ENCODE measurements at places on chromosomes 7 and 10.

DNA sequence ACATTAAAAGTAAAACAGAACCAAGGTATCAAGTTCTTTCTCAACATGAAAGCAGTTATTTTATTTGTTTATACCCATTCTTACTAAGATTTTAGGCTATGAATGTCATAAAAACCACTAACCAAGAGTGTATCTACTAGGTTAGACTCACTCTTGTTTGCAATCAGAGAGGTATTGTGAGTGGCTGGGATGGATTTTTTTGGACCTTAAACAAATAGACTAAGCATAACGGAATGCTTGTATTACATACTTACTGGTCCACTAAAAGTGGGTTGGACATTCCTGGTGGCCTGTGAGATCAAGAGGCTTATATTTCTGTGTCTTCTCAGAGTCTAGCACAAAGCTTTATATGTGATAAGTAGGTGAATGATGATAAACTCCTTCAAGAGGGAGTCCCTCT lies 32.6 kb upstream of the CBLL1 start:
- no peak for DNase-seq

DNA sequence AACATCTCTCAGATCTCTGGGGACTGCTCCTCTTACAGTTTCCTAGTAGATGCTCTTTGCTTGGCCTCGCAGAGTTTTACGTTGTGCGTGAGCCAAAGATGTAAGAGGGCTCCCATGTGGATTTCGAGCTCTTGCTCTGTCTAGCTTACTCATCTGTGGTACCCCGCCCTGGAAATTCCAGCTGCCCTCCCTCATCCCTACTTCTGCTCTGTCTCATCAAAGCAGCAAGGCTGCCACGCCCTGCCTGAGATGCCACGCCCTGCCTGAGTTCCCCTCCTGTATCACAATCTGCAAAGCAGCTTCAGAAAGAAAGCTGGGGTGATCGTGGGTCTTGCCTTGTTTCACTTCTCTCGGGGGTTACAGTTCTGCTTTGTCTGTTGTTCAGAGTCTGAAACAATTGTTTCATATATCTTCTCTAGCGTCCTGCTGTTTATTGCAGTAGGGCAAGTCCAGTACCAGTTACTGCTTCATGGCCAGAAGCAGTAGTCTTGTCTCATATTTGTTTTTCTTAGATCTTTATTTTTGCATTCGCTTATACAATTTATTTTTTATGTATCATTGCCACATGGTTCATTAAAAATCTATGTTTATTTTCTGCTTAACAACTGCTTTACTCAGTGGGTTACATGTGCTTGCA lies 36.1 kb upstream of the CCNY start:
- peak; percentile 21 for DNase-seq

- DNase-seq = peak; percentile 3
These were observed 190.1 kb downstream of the MLLT10 start for GRCh38 chr10:21724020-21724589.

GRCh38 chr10:23693925-23694324 lies 255.1 kb downstream of the OTUD1 start:
- no peak for DNase-seq

DNA sequence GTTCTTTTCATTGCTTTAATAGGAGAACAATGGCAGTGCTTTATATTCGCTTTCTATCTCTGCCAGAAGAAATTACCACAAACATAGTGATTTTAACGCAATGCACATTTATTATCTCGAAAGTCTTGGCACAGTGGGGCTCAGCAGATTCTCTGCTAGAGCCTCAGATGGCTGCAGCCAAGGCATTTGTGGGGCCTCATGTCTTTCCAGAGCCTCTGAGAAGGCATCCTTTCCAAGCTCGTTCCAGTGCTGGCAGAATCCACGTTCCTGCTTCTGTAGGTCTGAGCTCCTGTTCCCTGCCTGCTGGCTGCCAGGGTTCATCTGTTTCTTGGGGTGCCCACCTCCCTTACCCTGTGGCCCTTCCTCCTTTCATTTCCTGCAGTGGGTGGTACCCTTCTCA lies 60.2 kb downstream of the LRRC18 start:
- DNase-seq = no peak

GRCh38 chr10:48769706-48770435 lies 85.2 kb downstream of the WDFY4 start:
- DNase-seq = no peak

DNA sequence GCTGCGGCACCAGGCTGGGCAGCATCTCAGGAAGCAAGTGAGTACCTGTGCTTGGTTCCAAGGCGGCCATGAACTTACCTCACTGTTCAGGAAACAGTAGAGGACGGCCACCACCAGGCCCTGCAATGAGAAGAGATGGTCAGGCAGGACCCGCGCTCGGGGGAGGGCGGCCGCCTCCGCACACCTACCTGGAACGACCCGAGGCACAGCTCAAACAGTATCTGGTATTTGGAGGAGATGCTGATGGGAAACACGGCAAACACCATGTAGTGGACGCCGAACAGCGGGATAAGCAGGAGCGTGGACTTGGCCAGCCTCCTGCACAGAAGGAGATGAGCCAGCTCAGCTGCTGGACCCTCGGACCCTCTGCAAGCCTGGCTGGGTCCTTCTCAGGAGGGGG lies 112.9 kb downstream of the VIPR2 start:
- no peak for DNase-seq

- DNase-seq = peak; percentile 78
These were observed 9.9 kb downstream of the TTYH3 start for GRCh38 chr7:2641406-2642393.

GRCh38 chr7:137886746-137887145 lies 40.0 kb upstream of the DGKI start:
- DNase-seq = peak; percentile 47

DNA sequence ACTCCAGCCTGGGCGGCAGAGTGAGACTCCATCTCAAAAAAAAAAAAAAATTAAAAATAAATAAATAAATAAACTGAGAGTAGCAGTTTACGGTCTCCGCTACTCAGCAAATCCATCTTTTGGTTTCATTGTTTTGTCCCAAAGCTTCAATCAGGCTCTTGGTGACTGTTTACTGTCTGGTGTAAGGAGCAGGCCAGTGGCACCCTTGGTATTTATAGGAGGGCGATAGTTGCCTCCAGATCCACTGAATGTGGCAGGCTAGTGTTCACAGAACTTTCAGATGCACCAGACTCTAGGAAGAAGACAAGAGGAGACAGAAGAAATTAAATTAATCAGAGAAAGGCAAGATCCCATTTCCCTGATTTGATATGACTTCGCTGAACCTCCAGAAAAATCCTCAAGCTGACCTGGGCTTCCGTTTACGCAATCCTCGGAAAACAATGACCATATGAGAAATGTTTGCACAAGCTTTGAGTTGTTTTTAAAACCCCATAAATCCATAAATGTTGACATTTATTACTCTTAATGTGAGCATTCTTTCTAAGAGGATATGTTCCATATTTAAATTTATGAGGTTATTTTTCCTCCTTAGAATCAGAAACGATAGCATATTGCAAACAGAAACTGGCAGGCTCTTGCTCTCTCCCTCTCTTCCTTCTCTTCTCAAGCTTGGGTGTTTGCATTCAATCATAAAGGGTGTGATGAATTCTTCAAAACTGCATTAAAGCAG lies 7.1 kb upstream of the MUC3A start:
- no peak for DNase-seq

GRCh38 chr10:61804414-61804813 lies 97.1 kb upstream of the ARID5B start:
- no peak for DNase-seq

DNA sequence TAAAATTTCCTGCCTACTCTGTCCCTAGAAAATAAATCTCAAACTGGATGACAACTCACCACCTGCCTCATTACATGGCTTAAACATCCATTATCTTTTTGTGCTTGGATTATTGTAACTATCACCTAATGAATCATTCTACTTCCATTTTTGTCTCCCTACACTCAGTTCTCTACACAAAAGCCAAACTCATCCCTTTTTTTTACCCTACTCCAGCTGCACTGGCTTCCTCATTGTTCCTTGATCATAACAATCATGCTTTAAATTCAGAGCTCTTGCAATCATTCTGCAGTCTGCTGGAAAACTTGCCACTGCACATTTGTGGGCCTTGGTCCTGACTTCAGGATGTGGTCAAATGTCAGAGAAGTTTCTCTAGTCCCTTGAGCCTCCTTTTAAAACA lies 280.0 kb downstream of the DGKB start:
- DNase-seq = no peak

DNA sequence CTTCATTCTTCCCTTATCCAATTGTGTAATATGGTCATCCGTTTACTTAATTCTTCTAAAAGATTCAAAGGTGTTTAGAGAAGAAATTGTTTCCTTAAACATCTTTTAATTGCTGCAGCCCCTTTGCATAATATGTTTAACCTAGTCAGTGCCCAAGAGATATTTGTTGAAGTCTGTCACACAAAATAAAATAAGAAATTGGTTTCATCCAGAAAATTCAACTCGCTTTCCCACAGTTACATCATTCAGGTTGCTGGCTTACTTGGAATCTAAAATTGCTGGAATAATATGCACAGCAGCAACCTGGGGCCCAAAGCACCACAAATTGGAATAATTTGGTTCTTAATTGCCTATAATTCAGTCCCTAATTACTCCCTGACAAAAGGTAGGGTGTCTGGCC lies 155.1 kb upstream of the ETV1 start:
- DNase-seq = no peak

- DNase-seq = no peak
These were observed 52.9 kb downstream of the DNAJC12 start for GRCh38 chr10:67785098-67785497.

Measured in fibroblast of skin of left biceps (primary cell).